ENCODE measurements at places on chromosomes 11 and 22.

DNA sequence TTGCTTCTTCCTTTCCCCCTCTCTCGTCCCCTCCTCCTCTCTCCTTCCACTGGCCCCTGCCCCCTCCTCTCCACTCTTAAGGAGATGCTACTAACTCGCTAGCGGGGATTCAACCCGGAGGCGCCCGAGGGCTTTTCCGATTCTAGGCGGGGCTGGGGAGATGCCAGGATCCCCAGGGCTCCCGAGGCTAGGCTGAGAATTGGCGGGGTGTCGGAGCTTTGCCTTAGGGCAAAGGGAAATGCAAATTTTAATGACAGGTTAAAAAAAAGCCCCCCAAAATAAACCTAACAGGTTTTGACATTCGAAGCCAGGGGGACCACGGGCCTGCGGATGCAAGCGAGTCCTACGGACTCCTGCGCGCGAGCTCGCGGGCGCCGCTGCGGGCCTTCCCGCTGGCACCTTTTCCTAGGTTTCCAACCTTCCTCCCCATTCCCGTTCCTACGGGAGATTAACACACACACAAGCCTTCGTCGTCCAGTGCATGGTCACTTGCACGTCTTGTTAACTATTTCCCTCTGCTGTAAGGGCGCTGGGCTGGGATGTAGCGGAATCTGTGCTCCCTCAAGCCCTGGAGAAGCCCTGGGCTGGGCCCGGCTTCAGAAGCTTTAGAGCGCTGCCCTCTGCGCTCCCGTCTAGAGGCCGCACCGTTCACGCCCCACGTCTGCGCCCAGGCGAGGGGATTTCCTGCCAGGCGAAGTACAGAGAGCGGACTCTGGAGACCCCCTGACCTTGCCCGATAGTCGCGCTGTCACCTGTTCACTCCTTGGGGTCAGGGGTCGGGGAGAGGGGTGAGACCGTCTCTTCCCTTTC, 729 bp upstream of the ALX4 start:
- DNase-seq = no peak

DNA sequence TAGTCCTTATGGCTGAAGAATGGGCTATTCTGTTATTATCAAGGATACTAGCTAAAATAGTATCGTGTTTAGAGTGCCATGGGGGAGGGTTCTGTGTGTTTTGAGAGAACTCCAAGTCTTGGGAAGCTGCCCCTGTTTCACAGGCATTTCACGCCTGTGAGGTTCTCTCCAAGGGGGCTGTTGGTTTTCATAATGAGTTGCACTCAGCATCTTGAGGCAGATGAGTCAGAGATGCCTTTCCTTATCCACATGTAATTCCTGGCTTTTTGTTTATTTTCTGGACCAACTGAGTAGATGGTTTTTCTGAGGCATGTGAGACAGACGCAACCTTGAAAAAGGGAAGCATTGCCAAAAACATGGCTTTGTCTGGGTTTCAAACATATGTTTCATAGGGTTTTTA, 203.7 kb downstream of the ARHGAP42 start:
- DNase-seq = no peak

DNA sequence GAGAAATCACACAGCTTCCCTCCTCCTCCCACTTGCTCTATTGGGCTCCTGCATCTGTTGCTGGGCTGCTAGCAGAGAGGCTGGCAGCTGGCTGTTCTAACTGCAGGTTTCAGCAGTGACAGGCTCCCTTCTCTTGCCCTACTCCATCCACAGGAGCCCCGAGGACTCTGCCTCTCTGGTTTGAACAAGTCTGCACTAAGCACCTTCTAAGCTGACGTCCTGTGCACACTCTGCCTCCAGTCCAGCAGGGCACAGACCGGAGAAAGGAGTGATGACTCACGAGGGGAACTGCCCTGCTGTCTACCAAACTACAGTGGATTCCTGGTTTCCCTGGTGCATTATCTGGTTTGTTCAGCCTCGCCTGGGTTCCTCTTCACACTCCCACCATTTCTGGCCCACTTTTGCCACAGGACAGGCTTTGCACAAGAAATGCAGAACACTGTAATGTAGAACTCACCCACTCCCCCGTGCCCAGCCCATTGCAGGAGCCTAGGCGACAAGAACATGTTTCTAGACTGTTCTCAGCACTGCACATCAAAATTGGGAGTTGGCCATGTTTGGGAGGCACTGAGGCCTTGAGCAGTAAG, 26.0 kb downstream of the IL10RA start:
- no peak for DNase-seq

GRCh38 chr11:128590587-128590986, 3.2 kb upstream of the ETS1 start:
- DNase-seq = no peak
